HFFc6 (cell line): ENCODE measurements at places on chromosomes 4 and X. TPM values are rescaled to one million over a fixed set of nuclear protein-coding genes. Genes with fewer than 3 reads are reported as not detected.

Gene SEL1L3
- 25.2 to 35.4 TPM (median 25.6 TPM) in 3 replicates for total RNA-seq

Gene COX7B2
- not detected in 2 replicates for total RNA-seq

Gene PRICKLE3
- 9.2 and 11.9 TPM in 2 replicates for total RNA-seq

Gene XPNPEP2
- total RNA-seq: not detected in 3 replicates

Gene AWAT2
- not detected in 3 replicates for total RNA-seq

Gene TMEM144
- 0.28 to 0.89 TPM in 2 of 3 replicates, not detected in the other for total RNA-seq

GRCh38 chr4:173202395-173202794 is 33.8 kb downstream of the GALNT7 start:
- DNase-seq: no peak

DNA sequence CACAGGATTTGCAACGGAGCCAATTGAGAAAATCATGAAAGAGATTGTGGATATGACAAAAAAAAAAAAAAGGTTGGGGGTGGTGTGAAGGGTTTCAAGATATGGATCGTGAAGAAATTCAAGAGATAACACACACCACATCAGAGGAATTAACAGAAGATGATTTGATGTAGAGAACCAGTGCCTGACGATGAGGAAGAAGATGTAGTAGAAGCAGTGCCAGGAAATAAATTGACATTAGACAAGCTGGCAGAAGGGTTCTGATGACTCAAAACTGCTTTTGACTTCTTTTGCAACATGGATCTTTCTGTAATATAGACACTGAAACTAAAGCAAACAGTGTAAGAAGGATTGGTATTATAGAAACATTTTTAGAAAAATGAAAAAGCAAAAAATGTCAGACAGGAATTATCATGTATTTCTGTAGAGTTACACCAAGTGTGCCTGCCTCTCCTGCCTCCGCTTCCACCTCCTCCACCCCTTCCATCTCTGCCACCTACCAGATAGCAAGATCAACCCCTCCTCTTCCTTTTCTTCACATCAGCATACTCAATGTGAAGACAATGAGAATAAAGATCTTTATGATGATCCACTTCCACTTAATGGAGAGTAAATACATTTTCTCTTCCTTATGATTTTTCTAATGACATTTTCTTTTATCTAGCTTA is 127.5 kb upstream of the OTUD4 start:
- DNase-seq: no peak

- DNase-seq: no peak
Measured at GRCh38 chr4:47054130-47054529, 22.8 kb downstream of the GABRB1 start.

DNA sequence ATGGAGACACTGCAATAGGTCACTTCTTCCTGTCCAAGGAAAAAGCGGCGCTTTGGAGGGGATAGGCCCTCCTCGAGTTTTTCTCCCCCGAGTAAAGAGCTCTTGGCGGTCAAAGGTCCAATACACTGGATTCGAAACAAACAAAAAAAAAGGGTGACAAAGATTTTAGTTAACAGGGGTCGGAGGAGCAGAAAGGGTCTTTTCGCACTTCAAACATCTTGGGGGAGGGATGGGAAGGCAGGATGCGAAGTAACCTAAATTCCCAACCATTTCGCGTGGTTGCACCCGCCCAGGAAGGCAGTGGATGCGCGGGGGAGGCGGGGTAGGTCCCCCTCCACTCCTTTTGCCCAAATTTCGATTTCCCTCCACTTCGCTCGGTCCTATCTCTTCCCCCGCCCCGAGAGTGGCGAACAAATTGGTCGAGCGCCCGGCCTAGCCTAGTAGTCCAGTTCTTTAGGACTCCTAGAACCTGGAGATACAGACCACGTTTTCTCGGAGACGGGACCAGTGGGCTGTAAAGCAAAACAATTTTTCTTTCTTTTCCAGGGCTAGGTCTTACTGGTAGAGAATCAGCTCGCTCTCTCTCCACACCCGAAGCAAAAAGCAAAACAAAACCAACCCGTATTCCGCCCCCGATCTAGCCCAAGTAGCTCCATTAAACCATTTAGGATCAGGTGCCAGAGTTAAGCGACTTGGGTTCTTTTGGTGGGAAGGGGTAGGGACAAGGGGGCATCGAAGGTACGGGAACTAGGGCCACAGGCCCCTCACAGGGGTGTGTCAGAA is 2.0 kb upstream of the STAG2 start:
- no peak for DNase-seq

GRCh38 chrX:17587366-17587765 is 149.9 kb upstream of the SCML1 start:
- DNase-seq: no peak

GRCh38 chr4:188206783-188207182 is 67.5 kb downstream of the TRIML1 start:
- DNase-seq: no peak

DNA sequence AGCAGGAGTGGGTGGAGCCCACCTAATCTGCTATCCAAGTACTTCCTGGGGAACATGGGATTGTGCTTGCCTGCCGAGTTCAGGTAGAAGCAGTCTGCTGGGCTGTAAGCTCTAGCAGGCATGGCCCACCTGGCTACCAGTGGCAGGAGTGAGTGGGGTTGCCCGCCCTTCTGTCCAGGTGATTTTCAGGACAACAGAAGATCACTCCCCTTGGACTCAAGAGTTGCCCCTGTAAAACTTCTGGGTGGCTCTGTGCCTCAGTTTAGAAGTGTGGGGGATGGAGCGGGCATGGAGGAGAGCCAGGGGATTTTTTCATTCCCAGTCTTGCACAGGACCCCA is 43.5 kb downstream of the NDST3 start:
- DNase-seq: no peak

DNA sequence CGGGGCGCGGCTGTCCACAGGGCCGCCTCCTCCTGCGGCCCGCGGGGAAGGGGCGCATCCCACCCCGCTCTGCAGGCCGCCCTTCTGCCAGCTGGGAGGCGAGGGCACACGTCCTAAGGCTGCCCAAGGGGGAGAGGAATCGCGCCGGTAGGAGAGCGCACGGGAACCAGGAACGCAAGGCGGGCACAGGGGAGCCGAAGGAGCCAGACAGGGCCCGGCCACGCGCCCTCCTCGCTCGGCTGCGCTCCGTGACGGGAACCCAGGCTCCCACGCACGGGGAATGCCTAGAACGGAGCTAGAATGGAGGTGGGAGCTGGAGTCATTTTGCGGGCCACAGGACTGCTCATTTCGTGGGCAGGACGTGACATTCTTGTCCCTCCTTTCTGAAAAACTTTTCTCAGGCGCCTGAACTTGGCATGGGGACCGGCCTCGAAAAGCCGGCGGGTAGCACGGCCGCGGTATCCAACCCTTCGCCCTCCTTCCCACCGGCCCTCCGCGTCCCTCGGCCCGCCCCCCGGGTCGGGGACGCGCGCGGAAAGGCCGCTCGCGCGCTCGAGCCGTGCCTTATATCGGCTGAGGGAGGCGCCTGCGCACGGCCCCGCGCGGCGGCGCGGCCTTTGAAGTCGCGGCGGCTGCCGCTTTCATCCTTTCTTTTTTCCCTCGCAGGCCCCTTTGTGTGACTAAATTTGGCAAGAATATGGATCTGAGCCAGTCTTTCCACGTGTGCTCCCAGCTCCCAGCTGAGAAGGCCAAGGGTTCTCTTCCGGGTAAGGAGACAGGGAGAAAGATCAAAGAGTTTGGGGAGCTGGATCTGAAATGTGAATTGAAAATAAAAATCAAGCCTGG is 4.2 kb upstream of the LEF1 start:
- DNase-seq: no peak

- peak; percentile 88 for DNase-seq
Measured at GRCh38 chr4:182207830-182208396, 35.3 kb upstream of the TENM3 start.

DNA sequence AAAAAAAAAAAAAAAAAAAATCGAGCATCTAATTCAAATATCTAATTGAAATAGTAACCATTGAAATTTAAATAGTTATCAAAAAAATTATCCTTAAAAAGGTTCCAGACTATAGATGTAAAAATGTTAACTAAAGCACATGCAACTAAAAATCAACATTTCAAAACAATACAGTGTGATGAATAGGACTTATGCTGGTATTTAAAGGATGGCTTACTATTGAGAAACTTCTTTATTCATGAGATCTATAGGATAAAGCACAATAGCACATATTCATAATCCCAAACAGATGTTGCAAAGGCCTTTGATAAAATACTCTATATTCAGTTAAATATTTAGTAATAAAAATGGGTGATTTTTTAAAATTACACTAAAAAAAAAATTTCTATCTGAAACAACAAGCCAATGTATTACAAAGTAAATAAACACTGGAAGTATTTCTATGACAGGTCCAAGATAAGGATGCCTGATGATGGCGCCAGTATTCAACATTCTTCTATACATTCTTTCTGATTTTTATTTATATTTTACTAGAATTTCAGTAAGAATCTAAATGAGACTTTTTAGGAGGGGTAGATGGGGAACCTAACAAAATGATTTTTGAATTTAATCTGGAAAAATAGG is 26.3 kb downstream of the DCLK2 start:
- no peak for DNase-seq

DNA sequence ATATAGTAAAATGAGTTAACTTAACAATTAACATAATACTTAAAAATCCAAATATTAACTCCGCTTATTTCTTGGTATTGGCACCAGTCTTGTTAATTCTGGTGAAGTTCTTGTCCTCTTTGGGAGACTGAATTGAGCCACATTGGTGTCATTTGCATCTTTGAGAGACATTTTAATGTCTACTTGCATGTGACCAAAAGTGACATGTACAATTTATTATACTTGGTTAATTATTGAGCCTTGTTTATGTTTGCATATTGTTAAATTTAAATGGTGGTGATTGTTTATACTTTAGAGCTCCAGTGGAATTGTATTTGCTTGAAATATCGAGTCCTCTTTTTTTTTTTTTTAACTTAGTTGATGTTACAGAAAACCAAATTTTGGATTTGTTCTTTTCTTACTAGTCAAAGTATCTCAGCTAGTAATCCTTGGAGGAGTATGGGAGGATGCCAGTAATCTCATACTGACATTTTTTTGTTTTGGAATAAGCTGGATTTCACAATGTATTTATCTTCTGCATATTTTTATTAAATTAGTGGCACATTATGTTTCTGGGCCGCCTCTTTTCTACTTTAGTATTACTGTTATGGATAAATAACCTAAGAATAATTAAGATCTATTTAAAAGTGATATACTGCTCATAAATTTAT is 3.9 kb downstream of the SPCS3 start:
- DNase-seq: no peak

GRCh38 chr4:82833696-82834313 is 35.2 kb upstream of the SCD5 start:
- peak; percentile 89 for DNase-seq
